ENCODE measurements at places on chromosomes 4 and X. TPM values are rescaled to one million over a fixed set of nuclear protein-coding genes. Genes with fewer than 3 reads are reported as not detected.

The ADAM29 gene
- total RNA-seq, result not detected

The F11 gene
- total RNA-seq, result 0.24 TPM

The RAB9A gene
- total RNA-seq, result 24.8 TPM

The PABPC1L2A gene
- not detected for total RNA-seq

The PCDH19 gene
- total RNA-seq, result 0.80 TPM

The DEFB131A gene
- not detected for total RNA-seq

The G3BP2 gene
- 124 TPM for total RNA-seq

The CSN1S1 gene
- not detected for total RNA-seq

The WDR45 gene
- total RNA-seq, result 40.5 TPM

DNA sequence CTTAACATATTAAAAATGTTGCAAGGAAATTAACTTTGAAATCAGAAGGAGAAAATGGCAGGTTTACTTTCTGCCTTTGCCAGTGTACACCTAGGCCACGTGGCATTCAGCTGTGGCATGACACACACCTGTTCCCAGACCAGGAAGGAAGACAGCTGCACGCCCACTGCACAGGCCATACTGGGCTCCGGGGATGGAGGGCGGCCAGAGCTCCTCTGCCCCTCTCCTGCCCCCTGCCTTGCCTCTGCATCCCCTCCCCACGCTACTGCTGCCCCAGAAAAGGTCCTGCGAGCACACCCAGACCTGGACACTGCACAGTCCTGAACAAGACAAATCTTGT is 68.4 kb downstream of the GATB start:
- DNase-seq, result no peak

GRCh38 chrX:47697181-47697580 is 38.2 kb upstream of the UXT start:
- DNase-seq, result no peak

DNA sequence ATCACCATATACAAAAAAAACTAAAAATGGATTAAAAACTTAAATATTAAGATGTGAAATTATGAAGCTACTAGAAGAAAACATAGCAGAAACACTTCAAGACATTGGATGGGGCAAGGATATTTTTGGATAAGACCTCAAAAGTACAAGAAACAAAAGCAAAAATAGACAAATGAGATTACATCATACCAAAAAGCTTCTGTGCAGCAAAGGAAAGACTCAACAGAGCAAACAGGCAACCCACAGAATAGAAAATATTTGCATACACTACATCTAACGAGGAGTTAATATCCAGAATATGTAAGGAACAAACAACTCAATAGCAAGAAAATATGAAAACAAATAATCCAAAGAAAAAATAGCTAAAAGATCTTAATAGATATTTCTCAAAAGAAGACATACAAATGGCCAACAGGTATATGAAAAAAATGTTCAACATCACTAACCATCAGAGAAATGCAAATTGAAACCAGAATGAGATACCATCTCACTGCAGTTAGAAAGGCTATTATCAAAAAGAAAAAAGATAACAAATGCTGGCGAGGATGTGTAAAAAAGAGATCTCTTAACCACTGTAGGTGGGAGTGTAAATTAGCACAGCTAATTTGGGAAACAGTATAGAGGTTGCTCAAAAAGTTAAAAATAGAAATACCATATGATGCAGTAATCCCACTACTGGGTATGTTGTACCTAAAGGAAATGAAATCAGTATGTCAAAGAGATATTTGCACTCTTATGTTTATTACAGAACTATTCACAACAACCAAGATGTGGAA is 17.8 kb upstream of the LRCH2 start:
- no peak for DNase-seq

DNA sequence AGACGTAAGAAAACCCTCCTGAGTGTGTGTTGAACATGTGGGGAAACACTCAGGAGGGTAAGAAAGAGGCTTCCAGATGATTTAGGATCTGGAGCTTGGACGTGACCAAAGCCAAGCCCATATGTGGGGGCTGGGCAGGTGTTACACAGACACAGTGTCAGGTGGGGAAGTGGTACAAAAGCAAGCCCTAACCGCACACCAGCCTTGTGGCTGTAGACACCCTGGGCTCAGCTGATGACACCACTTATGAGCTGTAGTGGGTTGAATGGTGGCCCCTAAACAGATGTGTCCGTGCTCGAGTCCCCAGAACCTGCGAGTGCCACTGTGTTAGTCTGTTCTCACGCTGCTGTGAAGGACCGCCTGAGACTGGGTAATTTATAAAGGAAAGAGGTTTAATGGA is 25.0 kb upstream of the NSG1 start:
- no peak for DNase-seq

DNA sequence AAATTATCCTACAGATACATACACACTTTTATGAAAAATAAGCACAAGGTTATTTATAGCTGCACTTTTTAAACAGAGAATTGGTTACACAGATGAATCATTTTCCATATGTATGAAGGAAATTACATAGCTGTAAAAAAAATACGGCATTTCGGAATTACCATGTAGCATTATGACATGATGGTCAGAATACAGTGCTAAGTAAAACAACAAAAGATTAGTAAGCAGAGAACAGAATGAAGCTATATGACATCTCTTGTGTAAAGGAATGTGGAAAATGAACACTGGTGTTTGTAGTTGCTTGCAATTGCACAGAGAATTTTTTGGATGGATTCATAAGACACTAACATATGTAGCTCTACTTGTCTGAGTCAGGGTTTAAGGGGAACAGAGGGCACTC is 1222.0 kb upstream of the PRKX start:
- no peak for DNase-seq

DNA sequence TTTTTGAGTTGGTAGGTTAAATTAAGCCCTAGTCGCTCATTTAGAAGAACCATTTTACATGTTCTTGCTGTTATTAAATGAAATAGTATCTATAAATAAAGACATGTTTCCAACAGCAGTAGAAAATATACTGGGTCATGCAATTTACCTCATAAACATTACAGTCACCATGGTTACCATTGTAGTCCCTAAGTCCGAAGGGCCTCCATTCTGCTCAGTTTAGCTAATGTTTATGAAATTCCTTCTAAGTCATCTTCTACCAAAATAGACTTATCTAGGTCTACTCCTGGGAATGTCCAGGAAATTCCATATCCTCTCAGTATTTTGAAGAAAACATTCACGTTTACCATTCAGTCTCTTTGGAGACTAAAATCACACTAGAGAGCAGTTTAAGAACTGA is 292.5 kb upstream of the DCAF8L1 start:
- no peak for DNase-seq

GRCh38 chr4:47390428-47391125 is 72.9 kb downstream of the COMMD8 start:
- DNase-seq, result peak; percentile 30

DNA sequence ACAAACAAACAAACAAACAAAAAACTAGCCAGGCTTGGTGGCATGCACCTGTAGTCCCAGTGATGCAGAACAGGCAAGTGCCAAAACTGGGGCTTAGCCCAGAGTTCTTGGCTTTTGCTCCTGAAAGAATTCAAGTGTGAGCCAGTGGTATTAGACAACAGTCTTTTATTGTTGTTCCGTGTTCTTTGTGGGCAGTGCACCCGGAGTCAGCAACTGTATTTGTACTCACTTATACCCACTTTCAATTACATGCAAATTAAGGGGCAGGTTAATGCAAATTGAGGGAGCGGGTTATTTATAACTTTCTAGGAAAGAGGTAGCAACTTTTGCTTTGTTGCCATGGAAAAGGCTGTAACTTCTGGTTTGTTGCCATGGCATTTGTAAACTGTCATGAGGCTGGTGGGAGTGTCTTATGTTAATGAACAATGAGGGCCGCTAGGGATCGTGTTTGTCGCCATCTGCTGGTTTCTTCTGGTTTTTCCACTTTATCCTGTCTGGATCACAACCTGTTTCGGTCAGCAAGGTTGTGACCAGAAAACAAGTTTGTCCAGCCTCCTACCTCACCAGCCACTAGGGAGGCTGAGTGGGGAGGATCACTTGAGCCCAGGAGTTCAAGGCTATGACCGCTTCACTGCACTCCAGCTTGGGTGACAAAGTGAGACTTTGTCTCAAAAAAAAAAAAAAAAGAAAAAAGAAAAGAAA is 88.8 kb upstream of the ESX1 start:
- peak; percentile 77 for DNase-seq

GRCh38 chrX:111102636-111103035 is 6.6 kb downstream of the PAK3 start:
- no peak for DNase-seq

DNA sequence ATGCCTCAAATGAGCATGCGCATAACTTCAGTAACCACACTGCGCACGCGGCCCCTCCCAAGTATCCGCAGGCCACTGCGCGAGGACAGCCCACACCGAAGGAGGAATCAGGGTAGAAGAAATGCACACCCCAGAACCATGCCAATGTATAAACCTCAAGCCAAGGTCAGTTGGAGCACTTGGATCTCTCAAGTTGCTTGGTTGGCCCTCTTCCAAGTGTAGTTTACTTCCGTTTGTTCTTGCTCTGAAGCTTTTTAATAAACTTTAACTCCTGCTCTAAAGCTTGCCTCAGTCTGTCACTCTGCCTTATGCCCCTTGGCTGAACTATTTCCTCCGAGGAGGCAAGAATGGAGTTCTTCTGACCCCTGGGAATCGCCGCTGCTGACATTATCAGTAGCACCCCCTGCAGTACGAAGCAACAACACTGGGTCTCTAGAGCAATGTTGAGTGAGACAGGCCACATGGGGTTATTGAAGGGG is 22.0 kb upstream of the SPINK2 start:
- DNase-seq, result no peak

DNA sequence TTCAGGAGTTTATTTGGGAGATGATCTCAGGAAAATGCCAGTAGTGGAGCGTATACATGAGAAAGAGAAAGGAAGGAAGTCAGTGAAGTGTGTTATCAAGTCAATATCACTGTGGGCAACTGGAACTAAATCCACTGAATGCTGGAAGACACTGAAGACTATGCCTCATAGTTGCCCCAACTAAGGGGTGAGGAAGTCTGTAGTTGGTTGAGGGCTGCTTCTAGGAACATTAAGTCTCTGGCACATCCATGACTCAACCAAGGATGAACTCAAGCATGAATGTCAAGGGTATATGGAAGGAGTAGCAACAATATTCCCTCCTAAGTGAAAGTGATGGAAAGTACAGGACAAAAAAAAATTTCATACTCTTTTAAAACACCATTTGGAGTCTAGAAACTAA is 167.9 kb downstream of the MAGEB17 start:
- DNase-seq, result no peak

DNA sequence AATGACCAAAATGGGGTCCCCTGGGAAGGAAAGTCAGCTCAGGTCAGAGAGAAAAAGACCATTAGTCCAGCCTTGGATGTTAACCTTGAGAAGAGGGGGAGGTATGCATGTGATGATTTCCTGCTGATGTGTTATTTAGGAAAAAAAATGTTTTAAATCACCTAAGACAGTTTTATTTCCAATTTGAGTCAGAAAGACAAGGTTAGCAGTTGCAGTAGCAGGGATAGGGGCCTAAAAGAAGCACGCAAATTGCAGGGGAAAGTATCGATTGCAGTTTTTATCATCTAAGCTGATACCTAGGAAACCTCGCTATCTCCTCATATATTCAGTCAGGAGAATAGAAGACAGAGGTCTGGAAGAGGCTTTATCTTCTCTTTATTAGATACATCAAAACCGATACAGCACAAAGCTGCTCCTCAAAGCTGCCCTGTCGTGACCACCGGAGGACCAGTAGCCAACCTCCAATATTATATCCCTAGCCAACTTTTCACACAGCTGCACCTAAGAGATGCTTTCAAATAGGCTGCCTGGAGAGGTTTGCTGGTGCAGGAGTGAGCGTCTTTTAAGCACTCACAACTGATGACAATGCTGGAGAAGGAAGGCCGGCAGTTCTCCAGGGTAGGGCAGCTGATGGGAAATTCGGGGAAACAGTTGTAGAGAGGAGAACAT is 289.4 kb downstream of the INPP4B start:
- no peak for DNase-seq

DNA sequence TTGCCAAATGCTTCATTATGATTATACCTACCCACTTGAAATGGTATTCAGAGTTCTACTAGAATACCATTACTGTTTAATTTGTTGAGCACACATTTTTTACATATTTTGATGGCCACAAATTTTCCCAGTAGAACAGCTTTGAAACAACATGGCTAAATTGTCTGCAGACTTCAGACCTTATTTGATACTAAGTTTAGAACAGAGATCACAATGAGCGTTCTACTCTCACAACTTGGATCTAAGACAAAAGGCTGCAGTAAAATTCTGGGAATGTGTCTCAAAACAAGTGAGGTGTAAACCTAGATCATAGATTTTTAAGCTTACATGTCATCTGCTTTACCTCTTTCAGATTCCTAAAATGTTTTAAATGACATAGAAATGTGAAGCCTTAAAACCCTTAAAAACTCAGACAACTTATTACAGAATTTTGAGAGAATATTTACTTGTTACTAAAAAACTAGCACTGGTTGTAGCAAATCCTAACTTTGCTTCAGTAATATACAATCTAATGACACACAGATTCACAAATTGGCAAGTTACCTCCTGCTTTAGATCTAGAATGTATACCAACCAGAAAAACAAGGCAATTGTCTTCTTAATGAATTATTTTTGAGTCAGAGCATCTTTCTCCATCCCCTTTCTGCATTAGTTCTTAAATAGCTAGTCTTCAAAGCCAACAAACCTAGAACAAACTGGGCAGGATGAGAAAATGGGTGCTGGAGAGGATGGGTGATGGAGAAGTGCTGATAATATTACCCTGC is 243.3 kb downstream of the SLC7A11 start:
- DNase-seq, result no peak

- peak; percentile 35 for DNase-seq
These were observed 50.9 kb downstream of the USP26 start for GRCh38 chrX:133045986-133046385.

DNA sequence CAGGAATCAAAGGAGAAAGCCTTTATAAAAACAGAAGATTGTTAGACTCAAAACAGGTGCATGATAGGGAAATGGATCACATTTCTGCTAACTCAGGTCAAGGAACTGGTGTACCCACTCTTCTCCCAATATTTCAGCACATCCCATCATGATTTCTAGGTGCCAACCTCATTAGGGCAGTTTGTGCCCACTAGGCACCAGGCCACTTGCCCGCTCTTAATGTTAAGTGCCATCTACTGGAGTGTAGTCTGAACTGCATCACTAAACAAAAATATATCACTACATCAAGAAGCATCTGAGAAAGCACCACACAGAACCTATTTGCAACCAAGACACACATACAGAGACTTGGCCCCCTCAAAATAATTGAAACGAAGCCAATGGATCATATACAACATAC is 140.4 kb upstream of the GRID2 start:
- DNase-seq, result no peak

GRCh38 chrX:8048466-8048865 is 121.3 kb upstream of the PNPLA4 start:
- no peak for DNase-seq
